ENCODE measurements at places on chromosomes 13 and 19.

- no peak for DNase-seq
Measured at GRCh38 chr19:56983804-56984203, 136.0 kb upstream of the USP29 start.

GRCh38 chr13:47672245-47673008 lies 328.6 kb downstream of the SUCLA2 start:
- DNase-seq: no peak

- DNase-seq: peak; percentile 53
Measured at GRCh38 chr19:49691243-49692146, 579 bp downstream of the CPT1C start.

- no peak for DNase-seq
Measured at GRCh38 chr13:43154156-43154651, 130.8 kb downstream of the DNAJC15 start.

- DNase-seq: no peak
Measured at GRCh38 chr13:80551650-80552497, 210.9 kb upstream of the SPRY2 start.

- no peak for DNase-seq
Measured at GRCh38 chr13:76667551-76667950, 218.7 kb downstream of the KCTD12 start.

- no peak for DNase-seq
Measured at GRCh38 chr13:105465251-105465650, 1070.2 kb downstream of the EFNB2 start.

DNA sequence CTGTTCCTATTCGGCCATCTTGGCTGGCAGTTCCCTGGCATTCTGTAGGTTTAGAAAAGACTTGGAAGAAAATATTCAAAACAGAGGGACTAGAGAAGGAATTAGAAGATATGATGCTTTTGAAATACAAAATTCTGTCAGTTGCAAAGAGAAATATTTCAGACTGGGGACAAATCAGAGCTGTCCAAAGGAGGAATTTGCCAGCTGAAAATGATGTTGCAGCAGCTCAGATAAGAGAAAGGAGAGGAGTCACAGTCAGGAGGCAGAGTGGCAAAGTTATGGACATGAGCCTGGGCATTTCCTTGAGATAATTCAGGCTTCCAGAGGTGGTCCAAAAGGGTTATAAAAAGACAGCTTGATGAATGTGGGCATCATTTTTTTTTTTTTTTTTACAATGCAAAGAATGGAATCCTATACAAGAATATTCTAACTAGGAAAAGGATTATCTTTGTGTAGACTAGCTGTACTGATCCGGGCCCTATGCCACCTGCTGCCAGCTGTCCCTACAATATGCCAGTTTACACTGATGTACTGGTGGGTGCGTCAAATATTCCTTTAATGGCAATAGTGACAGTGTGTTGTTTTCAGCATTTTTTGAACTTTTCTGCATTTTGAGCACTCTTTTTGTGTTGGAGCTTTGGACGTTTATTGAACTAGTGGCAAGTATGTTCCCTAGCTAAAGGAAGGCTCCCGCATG lies 31.8 kb upstream of the CBY2 start:
- DNase-seq: no peak

DNA sequence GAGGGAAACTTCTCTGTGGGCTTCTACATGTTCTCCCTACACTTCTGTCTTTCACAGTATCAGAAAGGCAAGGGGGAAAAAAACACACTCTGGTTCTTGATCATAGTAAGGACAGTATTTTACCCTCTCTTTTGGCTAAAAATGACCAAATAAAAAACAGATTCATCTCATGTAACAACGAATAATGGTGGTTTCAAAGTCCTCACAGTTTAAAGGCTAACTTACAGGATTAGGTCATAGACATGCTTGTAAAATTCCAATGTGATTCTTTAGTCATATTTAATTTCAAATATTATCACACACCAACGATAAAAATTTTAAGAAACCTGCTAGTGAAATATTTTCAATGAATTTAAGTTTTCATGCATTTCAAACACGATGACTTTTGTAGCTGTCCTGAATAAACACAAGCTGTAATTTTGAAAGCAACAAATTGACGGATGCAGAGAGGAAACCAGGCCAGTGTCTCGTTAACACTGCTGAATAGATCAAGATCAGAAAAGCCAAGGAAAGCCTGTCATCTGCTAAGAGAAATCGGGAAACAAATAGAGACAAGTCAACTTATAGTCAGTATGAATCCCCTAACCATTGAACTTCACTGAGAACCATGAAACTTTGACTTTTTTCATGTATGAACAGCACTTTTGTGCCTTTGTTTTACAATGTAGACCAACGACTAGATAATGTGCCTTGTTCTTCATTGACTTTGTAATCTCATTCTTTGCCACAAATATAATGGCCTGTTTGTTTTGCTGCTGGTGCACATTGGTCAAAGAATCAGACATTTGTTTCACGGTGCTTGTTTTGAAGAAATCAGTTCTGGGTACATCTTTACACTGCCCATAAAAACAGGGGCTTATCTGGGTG lies 22.0 kb downstream of the MBNL2 start:
- DNase-seq: peak; percentile 34

All from nucleus accumbens (tissue), 56 donors.